RWPE1 (cell line): ENCODE measurements at places on chromosomes 5 and 9.

GRCh38 chr9:128026773-128027541 lies 40.2 kb downstream of the NAIF1 start:
- no peak for DNase-seq

- no peak for DNase-seq
Measured at GRCh38 chr9:17004500-17004899, 130.3 kb upstream of the CNTLN start.

DNA sequence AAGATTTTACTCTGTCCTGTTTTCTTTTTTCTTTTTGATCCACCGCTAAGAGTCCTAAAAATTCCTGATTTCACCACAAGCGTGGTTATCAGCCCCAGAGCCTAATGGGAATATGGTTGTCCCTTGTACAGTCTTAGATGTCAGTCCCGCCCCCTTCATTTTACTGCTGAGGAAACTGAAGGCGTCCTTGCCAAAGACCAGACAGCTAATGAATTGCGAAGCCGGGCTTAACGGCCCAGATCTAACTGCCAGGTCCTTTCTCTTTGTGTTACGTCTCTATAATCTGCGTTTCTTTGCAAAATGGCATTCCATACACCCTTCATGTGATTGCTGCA lies 497 bp downstream of the NSA2 start:
- DNase-seq: peak; percentile 36

DNA sequence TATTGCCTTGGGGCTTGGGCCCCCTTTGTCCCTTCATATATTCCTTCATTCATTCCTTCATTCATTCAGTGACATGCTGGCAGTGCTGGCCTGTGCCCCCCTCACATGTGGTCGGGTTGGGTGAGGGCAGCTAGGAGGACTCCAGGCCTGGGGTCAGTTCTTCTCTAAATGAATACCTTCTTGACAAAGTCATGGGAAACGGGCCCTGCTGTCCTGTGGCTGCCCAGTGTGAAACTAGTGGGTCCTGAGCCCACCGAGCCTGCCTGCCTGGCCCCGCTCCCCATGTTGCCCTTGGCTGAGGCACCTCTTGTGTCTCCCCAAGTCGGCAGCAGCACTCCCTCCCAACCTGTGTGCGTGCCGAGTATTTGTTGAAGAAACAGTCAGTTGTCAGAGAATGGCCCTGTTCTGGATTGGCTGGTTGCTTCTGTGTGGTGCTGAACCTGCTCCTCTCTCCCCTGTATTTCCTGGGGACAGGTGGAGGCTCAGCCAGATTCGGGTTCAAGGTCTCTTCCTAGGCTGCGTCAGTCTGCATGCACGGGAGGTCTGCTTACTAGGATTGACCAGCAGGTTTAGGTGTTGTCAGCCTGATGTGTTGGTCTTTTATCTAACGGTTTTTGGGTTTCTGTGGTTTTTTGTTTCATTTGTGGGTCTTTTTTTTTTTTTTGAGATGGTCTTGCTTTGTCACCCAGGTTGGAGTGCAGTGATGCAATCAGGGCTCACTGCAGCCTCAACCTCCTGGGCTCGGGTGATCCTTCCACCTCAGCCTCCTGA lies 3.0 kb upstream of the CEL start:
- DNase-seq: no peak

- no peak for DNase-seq
Measured at GRCh38 chr9:73437758-73438157, 286.1 kb downstream of the ANXA1 start.

DNA sequence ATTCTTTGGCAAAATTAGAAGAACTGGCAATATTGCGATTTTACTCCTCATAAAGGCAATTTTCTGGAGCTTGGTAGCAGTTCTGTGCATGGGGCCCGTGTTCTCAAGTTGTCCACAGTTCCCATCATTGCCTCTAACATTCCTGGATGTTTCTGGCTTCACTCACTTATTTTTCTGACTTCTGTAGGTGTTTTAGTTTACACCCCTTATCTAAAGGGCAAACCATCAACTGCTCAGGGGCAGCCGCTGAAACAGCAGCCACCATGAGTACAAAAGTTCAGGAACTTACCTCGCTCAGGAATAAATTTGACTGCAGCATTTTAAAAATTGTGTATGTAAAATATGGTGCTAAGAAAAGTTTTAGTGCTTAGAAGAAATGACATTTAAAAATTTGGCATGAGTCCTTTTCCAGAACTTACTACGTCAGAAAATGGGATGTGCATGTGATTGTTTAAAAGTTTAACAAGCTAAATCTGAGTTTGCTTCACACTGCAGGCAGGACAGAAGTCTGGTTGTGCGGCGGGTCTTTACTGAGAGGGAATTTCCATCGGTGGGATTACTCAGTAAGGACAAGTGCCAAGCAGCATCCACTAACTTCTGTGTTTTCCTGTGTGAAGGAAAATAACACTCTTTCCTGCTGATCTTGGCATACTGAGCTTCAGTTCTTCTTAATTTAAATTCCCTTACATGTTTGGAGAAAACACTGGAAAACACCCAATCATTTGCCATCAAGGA lies 261.7 kb downstream of the MAT2B start:
- DNase-seq: no peak
